ENCODE measurements at places on chromosomes 11 and 22.

DNA sequence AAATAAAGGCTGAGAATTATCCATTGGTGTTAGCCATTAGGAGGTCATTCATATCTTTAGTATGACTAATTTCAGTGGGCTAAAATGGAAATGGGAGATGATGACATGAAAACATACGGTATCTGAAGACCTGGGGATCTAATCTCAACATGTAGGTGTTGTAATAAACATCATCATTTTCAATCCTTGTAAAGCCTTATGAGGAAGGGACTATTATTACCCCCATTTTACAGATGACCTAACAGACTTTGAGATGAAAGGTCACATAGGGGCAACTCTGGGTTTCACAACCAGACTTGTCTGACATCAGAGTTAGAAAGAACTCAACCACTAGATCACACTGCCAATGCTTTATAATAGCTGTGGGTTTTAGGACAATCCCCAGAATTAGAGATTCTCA is 34.8 kb upstream of the TMEM135 start:
- no peak for DNase-seq

GRCh38 chr11:106399624-106400023 is 322.2 kb downstream of the AASDHPPT start:
- DNase-seq: no peak

- peak; percentile 78 for DNase-seq
These were observed 32.3 kb upstream of the P2RY2 start for GRCh38 chr11:73185680-73186293.

- DNase-seq: no peak
These were observed 3.1 kb upstream of the TMA7B start for GRCh38 chr22:39956932-39957664.

GRCh38 chr11:94650756-94651155 is 83.6 kb downstream of the PIWIL4 start:
- DNase-seq: peak; percentile 85

DNA sequence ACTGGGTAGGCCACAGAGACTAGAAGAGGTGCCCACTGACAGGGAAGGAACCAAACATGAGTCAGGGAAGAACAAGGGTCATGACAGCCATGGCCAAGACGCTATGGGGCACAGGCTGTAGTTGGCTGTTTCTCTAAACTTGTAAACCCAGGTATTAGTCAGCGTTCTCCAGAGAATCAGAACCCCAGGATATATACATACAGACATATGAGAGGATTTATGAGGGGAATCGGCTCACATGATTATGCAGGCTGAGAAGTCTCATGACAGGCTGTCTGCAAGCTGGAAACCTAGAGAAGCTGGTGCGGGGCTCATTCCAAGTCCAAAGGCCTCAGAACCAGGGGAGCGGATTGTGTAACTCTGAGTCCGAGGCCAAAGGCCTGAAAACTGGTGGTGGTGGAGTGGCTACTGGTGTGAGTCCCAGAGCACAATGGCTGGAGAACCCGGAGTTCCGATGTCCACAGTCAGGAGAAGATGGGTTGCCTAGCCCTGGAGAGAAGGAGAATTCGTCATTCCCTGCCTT is 29.7 kb upstream of the CD81 start:
- DNase-seq: no peak
